NCI-H1092 (cell line): ENCODE measurements at places on chromosomes 13 and 19.

- DNase-seq: no peak
Observed at GRCh38 chr19:46240693-46241092, 11.2 kb downstream of the IGFL1 start.

- no peak for DNase-seq
Observed at GRCh38 chr13:101434486-101434885, 18.0 kb upstream of the ITGBL1 start.

DNA sequence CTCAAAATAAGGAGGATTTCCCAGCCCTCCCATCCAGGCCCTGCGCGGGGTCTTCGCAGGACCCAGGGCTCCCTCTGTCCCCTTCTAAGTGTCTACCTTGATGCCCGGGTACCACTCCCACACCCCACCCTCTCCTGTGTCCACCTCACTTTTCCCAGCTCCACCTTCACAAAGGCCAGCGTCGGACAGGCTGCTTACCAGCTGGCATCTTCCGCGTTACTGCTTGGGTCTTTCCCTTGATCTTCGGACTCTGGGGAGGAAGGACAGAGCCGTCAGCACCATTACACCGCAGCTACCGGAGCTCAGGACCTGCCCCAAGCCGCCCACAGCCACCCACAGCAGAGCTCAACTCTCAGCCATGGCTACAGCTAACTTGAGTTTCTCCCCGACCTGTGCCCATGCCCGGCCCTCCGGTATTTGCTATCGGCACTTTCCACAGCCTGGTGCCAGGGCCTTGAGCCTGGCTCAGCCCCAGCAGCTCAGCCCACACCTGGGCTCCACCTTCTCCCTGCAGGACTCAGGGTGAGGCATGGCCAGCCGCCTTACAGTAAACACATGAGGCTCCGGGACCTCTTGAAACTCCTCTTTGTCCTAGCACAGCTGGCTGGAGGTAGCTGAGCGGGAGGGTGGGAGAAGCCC is 3.8 kb downstream of the C13orf46 start:
- no peak for DNase-seq

GRCh38 chr19:409516-410242 is 732 bp upstream of the C2CD4C start:
- DNase-seq: no peak

DNA sequence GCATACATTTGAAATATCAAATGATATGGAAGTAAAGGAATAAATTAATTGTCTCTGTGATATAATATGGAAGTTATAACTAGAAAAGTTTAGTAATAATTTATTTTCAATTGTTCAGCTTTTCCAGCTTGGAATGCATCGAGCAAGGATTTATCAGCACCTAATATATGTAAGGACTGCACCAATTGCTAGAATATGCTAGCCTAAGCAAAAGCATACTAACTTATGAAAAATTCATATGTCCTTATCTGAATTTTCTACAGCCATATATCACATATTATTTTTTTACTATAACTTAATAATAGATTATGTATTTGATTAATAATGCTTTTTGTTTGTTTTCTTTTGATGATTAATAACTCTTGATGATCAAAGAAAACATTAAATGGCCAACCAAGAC is 849.2 kb upstream of the GPC6 start:
- no peak for DNase-seq

DNA sequence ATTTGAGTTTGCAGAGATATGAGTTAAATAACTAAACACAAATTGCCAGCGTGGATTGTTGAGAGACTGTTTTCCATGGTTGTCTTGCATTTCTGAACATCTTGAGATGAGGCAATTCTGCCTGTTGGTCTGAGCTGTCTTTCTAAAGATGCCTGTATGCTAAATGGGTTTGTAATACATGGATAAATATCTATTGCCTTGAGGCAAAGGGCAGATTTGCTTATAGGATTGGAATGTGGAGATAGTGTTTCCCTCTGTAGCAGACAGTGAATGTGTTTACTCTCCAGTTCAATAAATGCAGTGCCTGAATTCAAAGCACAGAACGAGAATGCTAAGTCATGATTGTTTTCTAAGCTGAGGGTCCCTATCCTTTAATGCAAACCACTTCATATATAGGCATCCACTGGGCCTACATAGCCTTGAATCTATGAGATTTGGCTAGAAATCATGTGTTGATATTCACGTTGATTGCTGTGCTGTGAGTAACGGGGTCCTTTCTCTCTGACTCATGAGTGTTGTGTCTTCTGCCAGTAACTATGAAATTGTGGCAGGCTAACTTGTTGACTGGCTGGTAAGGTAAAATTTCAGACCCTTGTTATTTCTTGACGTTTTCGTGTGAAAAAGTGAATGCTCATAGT is 2554.8 kb downstream of the PCDH9 start:
- no peak for DNase-seq

GRCh38 chr19:19566306-19566705 is 28.2 kb downstream of the CILP2 start:
- DNase-seq: no peak

DNA sequence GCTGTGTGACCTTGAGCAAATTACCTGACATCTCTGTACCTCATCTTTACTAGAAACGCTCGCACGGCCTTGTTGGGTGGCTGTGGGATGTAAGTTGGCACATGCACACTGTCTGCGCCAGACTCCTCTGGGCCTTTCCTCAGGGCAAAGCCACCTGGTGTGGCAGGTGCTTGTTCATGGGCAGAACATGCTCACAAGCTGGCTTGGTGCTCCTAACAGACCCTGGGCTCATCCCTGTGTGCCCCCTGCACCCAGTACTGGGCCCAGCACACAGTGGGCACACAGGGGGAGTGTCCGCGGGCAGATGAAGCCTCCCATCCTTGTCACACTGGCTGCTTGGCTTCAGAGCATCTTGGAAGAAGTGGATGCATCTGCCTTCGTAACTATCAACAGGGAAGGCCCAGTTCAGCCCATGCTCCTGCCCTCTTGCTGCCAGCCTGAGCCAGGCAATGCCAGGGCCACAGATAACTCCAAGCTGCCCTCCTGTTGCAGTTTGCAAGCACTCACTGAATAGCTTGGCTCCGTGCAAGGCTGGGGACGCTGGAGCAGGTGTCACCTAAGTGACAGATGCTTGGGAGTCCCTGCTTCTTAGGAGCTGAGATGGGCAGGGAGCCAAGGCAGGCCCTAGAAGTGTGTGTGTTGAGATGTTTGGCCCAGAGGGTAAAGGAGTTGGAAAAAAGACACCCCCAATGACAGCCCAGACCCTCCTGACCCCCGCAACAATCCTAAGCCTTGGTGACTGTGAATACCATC is 123.9 kb downstream of the TUBA3C start:
- no peak for DNase-seq

DNA sequence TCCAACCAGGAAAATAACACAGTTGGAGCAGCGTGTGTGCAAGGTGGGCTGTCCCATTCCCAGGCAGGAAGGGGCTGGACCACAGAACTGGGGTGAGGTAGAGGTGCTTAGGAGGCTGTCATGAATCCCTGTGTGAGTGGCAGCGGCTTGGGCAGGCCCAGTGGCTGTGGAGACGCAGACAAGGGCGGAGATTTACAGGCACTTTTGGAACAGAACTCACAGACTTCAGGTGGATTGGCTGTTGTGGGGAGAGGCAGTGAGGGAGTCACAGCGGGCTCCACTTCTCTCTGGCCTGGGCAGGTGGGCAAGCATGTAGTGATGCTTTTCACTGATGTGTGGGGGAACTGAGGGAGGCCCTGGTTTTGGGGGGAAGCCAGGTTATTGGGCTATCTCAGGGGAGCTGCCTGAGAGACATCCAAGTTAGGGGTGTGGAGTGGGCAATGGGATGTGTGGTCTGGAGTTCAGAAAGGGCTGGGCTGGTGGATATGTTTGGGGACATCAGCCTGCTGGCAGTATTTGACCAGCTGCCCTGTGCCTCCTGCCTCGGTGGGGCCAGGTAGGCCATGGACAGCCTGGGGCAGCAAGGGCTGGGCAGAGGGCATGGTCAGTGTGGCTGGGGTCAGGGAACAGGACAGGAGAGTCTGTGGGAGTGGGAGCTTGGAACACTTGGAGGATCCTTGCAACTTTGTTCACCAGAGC is 27.0 kb upstream of the ZNF492 start:
- DNase-seq: no peak

- DNase-seq: no peak
Observed at GRCh38 chr19:50705422-50706019, 14.1 kb downstream of the SHANK1 start.

DNA sequence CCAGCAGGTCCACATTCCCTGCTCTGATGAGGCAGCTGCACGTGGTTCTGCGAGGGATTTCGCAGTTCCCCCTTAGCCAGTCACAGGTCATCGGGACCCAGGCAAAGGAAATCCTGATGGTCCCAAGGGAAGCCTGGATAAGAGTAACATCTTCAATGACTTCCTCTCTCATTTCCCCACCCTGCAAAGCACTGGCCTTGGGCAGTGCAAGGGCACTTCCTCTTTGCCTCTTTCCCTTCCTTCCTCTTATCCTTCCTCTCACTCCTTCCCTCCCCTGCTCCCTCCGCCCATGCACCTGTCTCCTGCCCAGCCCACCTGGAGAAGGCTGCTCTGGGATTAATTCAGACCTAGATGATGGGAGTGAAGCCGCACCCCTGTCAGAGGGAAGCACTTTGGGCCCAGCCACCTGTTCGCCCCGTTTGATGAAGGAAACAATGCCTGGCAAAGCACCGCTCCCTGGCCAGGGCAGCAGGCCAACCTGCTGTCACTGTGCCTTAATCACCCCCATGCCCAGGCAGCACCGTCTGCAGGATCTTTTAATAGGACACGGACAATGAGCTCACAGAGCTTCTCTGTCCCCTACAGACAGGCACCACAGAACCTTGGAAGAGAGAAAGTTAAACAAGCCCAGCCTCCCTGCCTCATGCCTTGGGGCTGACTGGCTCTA is 113.5 kb upstream of the PABPC3 start:
- no peak for DNase-seq

- DNase-seq: no peak
Observed at GRCh38 chr19:13990085-13990484, 16.0 kb downstream of the RFX1 start.

- DNase-seq: no peak
Observed at GRCh38 chr13:42864952-42865767, 83.8 kb downstream of the FAM216B start.

DNA sequence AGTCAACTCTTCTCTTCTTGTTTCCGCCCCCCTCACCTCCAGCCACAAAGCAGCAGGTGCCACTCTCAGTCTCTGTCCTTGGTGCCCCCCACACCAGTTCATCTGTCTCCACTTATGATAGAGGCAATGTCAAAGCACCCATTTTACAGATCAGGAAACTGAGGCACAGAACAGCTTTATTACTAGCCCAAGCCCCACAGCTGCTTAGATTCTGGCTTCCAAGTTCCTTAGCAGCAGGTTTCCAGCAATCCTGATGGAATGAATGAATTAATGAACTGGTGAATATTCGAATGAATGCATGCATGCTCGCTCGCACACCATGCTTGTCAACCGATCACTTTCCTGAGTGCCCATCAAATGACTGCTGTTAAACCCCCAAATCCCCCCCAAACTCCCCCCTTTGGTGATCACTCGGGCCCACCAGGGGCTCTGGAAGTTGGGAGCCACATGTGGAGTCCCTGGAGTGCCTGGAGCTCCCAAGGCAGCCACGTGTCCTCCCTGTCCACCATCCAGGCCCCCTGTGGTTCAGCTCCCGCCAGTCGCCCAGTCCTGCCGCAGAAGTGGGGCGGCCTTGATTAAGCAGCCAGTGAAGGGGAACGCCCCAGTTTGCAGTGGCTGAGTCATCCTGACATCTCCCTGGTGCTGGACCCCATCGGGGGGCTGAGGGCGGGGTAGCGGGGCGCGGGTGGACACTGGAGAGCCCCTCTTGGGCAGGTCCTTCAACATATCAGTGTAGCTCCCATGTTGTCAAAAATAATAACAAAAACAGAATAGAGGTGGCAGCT is 6.8 kb downstream of the PTPRS start:
- DNase-seq: no peak

DNA sequence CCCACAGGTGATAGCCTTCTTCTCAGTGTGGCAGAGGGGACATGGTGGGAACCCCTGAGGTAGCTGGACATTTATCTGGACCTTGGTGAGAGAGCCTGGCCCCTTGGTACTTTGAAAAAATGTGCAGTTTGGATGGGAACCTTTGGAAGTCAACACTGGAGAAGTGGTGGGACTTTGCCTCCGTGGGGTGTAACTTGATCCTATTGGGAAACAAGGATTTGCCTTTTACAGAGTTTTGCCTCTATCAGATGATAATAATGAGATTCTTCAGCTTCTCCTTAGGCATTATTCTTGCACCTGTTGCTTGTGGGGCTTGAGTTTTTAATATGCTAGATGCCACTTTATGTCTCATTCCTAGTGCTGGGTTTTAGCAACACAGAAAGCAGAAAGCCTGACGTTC is 99.0 kb downstream of the ERCC5 start:
- DNase-seq: no peak

DNA sequence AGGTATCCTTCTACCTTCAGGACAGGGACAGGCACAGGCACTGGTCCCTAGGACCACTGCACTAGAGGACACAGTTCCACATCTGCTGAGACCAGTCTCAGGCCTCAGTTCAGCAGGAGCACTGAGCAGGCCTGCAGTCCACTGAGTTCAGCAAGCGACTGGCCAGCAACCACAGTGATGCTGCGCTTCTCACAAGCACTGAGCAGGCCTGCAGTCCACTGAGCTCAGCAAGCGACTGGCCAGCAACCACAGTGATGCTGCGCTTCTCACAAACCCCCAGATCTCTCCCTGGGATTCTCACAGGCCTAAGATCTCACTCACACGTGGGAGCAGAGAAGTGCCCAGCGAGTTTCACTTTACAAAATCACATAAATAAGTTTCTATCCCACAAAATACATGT is 140.6 kb downstream of the IRS2 start:
- no peak for DNase-seq

DNA sequence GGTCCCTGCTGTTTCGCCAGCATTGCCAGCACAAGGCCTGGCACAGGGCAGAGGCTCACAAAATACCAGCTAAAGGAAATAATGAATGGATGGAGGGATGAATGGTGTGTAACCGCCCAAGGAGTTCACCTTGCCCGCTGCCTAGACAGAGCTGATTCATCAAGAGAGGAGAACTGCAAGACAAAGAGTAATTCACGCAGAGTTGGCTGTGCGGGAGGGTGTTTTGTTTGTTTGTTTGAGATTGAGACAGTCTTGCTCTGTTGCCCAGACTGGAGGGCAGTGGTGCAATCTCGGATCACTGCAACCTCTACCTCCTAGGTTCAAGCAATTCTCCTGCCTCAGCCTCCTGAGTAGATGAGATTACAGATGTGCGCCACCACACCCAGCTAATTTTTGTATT is 3.0 kb downstream of the OPA3 start:
- no peak for DNase-seq

GRCh38 chr19:16497042-16497441 is 848 bp downstream of the C19orf44 start:
- no peak for DNase-seq

DNA sequence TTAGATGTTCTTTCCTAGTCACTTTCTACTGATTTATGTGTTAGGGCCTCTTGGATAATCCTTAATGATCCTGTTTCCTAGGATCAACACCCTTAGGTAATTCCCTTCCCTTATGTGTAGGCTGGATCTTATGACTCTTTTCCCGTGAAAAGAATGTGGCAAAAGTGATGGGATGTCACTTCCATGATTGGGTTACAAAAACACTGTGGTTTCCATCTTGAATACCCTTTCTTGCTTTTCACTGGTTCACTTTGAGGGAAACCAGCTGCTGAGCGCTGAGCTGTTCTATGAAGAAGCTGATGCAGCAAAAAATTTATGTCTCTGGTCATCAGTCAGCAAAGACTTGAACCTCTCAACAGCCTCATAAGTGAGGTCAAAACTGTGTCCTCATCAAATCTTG is 609.4 kb downstream of the OLFM4 start:
- no peak for DNase-seq

- DNase-seq: no peak
Observed at GRCh38 chr13:78409172-78409571, 194.2 kb downstream of the POU4F1 start.

- no peak for DNase-seq
Observed at GRCh38 chr13:75468098-75468497, 13.9 kb downstream of the TBC1D4 start.

GRCh38 chr19:42290523-42291434 is 11.2 kb upstream of the PRR19 start:
- no peak for DNase-seq
